ENCODE measurements at places on chromosomes 11 and 22. TPM values are rescaled to one million over a fixed set of nuclear protein-coding genes. Genes with fewer than 3 reads are reported as not detected.

The RTN4R gene
- polyA plus RNA-seq = 0.40 TPM

The SH3BP1 gene
- polyA plus RNA-seq = 5.8 TPM

The ALDH3B1 gene
- 74.2 TPM for polyA plus RNA-seq

The HSPB2 gene
- polyA plus RNA-seq = 2.5 TPM

The CBLIF gene
- not detected for polyA plus RNA-seq

The PLAAT4 gene
- 6.6 TPM for polyA plus RNA-seq

The MS4A6E gene
- polyA plus RNA-seq = not detected

The MUC2 gene
- polyA plus RNA-seq = not detected

The P2RX3 gene
- not detected for polyA plus RNA-seq

The AGBL2 gene
- polyA plus RNA-seq = 1.7 TPM

The TRPM5 gene
- not detected for polyA plus RNA-seq

The IL18 gene
- polyA plus RNA-seq = 1.5 TPM

- no peak for DNase-seq
Measured at GRCh38 chr11:60122414-60123036, 34.1 kb downstream of the MS4A2 start.

DNA sequence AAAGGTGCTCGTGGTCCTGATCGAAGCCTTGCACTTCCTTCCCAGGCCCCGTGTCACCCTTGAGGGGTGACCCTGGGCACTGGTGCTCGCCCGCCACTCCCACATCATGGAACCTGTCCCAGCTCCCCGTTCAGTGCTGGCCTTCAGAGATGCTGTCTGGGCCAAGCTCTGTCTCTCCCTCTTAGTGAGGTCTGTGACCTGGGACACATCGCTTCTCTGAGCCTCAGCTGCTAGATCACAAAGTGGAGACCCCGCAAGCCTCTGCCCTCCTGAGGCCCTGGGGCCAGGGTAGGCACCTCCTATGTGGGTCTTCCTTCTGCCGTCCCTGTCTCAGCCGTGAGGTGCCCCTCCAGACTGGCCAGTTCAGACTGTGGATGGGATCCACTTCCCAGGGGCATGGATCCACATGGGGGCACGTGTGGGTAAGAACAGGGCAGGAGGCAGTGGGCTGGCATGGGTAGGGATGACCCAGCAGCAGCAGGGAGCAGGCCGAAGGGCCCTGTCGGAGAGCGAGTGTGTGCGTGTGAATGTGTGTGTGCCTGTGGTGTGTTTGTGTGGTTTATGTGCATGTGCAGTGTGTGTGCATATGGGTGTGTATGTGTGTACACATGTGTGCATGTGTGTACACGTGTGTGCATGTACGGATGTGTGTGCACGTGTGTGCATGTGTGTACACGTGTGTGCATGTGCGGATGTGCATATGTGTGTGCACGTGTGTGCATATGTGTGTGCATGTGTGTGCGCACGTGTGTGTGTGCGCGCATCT lies 1073.7 kb downstream of the BRD1 start:
- DNase-seq = no peak

DNA sequence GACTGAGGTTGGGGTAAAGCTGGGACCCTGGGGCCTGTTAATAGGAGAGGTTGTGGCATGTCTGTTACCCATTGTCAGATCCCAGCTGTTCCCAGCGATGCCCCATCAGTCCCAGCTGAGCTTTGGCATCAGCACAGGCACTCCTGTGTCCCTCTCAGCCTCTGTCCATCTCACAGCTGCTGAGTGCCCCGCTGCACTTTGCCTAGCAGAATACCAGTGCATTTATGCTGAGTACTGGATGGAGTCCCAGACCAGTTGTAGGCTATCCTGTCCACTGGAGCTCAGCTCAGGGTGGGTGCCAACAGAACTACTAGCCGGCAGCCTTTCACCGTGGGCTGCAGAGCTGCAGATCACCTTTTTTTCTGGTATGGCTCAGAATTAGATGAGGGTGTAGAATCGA lies 9.9 kb downstream of the FXYD6 start:
- no peak for DNase-seq

DNA sequence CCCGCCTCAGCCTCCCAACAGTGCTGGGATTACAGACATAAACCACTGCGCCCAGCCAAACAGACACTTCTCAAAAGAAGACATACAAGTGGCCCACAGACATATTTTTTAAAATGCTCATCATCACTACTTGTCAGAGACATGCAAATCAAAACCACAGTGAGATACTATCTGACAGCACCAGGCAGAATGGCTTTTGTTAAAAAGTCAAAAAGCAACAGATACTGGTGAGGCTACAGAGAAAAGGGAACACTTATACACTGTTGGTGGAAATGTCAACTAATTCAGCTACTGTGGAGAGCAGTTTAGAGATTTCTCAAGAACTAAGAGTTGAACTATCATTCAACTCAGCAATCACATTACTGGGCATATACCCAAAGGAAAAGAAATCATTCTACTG lies 67.0 kb downstream of the ARHGAP20 start:
- no peak for DNase-seq

DNA sequence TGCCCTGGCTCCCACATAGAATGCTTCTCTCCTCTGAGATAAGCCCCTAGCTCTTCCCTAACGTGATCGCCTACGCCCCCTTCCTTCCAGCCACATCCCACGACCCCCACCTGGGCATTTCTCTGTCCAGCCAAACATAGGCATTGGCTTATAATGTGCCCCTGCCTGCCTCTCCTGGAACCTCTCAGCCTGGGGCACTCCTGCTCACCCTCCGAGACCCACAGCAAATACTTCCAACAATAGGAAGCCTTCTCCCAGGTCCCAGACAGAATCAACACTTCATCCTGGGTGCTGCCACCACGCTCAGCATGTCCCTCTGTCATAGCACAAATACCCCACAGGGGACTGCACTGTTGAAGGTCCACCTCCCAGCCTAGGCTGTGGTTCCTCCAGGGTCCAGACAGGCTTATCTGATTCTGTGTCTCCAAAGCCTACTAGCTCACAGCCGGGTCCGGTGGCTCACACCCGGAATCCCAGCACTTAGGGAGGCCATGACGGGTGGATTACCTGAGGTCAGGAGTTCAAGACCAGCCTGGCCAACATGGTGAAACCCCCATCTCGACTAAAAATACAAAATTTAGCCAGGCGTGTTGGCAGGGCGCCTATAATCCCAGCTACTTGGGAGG lies 24.2 kb upstream of the TMPRSS4 start:
- no peak for DNase-seq

- DNase-seq = no peak
Measured at GRCh38 chr11:134574947-134575346, 162.9 kb upstream of the B3GAT1 start.

- no peak for DNase-seq
Measured at GRCh38 chr22:33024626-33025025, 33.6 kb downstream of the SYN3 start.

- DNase-seq = no peak
Measured at GRCh38 chr11:11588891-11589290, 32.9 kb downstream of the GALNT18 start.

DNA sequence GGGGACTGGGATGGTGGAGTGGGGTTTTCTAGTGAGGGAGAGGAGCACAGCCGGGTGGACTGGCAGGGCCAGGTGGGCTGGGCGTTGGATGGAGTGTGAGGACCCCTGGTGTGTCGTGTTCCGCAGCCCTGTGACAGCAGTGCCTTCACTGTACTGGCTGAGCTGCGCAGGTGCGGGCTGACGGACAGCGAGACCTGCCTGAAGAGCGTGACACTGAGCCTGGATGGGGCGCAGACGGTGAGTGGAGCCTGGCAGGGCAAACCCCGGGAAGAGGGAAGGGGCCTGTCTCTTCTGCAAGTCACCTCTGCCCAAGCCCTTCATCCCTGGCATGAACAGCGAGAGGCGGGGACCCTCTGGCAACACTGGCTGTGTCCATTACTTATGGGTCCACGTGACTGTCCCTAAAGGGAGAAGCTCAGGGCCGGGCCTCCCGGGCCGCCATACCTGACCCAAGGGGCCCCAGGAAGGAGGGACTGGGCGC lies 10.0 kb downstream of the MUC5AC start:
- no peak for DNase-seq

DNA sequence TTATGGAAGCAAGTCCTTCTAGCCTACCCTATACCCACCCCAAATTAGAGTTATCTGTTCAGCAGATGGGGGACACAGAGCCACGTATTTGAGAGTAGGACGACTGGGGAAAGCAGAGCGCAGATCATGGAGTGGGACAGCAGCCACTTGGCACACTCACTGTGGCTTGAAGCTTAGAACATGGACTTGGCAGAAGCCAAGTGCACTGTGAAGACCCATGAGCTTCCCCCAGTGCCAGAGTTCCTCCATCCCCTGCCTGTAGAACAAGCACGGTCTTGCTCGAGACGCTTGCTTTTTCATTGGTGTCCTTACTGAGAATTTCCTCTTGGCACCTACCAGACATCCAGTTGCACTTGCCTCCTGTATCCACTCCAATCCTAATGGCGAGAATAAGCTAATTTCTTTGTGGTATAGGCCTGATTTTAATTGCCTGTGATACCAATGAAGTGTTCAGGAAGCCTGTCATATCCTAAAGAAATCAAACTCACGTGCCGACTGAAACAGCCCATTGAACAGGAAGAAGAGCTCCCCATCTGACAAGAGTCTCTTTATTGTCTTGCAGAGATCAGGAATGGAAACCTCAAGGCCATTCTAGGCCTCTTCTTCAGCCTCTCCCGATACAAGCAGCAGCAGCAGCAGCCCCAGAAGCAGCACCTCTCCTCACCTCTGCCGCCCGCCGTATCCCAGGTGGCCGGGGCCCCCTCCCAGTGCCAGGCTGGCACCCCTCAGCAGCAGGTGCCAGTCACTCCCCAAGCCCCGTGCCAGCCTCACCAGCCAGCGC lies 166.9 kb downstream of the NAV2 start:
- no peak for DNase-seq

- no peak for DNase-seq
Measured at GRCh38 chr22:38071421-38072321, 12.3 kb downstream of the SLC16A8 start.

DNA sequence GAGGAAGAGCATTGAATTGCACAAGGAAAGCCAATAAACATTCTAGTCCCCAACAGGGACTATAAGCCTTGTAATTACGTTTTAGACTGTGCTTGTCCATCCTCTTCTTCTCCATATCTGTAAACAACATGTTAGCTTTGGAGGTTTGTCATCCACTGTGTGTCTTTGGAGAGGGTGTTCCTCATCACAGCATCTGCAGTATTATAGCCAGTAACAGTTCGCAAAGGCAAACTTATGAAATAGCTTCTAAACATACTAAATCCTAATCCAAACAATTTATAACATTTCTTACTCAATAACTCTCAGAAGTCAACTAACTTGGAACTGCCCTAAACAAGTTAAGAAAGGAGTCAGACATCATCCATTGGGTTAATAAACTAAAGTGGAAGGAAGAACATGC lies 10.3 kb upstream of the BDNF start:
- no peak for DNase-seq

GRCh38 chr22:30705710-30706651 lies 11.3 kb downstream of the OSBP2 start:
- DNase-seq = peak; percentile 87

GRCh38 chr22:39371732-39372131 lies 21.9 kb downstream of the SYNGR1 start:
- DNase-seq = no peak

DNA sequence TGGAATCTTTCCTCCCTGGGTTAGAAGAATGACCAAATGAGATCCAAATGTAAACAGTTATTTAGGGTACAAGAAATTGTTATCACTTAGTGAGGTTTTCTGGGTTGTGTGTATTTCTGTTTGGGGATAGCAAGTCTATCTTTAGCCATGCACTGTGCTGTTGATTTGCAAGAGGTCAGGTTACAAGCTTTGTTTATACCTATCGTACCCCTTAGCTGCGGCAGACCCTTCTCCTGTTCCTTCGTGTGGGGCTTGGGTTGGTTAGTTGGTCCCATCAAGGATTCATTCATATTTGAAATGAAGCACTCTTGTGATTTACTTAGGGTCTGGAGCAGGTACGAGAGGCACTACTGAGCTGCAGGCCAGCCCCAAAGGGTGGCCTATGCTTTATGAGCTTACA lies 72.6 kb downstream of the USP35 start:
- no peak for DNase-seq

- no peak for DNase-seq
Measured at GRCh38 chr11:71500601-71501021, 26.5 kb upstream of the KRTAP5-7 start.

DNA sequence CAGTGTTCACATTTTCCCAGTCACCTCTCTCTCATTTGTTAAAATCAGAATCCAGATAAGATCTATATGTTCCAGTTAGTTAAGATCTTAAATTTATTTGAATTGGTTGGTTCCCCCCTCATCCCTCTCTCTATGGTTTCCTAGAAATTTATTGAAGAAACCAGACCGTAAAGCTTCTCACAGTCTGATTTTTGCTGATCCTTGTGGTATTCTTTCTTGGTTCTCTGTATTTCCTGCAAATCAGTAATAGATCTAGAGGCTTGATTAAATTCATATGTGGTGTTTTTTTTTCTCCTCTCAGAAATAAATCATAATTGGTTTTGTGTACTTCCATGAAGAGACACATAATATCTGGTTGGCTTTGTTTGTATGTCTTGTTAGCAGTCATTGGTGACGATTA lies 147.5 kb downstream of the TMEM135 start:
- no peak for DNase-seq
